ENCODE measurements at places on chromosomes 7 and 10.

GRCh38 chr10:1119501-1119900 lies 63.3 kb downstream of the WDR37 start:
- DNase-seq, result no peak

DNA sequence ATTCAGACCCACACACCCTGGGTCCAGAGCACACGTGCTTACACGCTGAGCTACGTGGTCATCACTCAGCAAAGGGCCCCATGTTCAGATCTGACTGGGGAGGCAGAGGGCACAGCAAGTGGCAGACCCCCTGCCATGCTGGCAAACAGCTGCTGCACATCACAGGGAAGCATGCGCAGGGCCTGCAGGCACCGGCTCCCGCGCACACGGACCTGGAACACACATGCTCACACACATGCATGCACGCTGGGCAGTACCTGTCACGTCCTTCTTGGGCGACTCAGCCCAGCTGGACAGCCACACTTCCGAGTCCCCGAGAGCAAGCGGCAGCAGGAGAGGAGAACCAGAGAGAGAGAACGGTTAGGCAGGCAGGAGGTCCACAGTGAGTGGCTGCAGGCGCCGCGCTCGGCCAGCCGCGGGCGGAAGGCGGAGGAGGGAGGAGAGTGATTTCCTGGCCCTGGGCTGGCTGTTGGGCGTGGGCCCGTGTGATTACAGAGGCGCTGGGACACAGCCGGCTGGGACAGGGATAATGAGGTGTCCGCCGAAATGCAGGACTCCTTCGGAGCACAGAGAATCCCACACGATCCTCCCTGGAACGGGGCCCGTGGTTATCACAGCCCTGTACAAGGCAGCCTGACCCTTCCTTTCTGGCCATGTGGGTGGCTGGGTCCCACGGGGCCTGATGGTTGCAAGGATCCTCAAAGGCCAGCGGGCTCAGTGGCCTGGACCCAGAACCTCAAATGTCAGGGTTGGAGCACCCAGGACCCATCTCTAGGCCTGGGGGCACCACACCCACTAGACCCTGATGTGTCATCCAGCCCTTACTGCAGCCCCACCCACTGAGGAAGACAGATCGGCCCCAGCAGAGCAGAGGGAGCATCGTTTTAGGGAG lies 175.1 kb downstream of the NEURL1 start:
- peak; percentile 74 for DNase-seq

GRCh38 chr7:40230101-40230500 lies 95.3 kb downstream of the SUGCT start:
- no peak for DNase-seq

GRCh38 chr10:14074062-14074884 lies 256.5 kb downstream of the FRMD4A start:
- DNase-seq, result peak; percentile 83

- no peak for DNase-seq
These were observed 63.6 kb downstream of the PDIA4 start for GRCh38 chr7:148964483-148965267.

GRCh38 chr10:66941491-66941890 lies 15.7 kb downstream of the LRRTM3 start:
- DNase-seq, result no peak

DNA sequence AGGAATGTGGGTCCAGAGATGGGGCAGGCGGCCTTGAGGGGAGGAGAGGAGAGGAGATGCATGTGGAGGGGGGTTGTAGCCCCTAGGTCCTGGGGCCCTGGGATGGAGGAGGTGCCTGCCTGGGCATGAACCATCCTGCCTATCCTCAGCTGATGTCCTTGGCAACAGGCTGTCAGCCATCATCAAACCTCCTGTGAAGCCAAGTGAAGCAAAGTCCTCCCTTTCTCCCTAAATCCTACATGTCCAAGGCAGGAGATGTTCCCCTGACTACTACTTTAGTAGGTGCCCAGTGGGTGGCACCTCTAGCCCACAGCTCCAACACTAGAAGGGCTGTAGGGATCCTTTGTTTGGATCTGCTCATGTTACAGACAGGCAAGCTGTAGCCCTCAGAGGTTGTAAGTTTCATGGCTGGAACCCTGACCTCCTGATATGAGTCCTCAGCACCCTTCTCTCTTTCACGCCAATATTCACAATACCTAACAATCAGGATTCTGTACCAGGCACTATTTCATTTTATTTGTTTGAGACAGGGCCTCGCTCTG lies 66.6 kb upstream of the SYPL1 start:
- DNase-seq, result no peak

Data from lower lobe of right lung (tissue), 2 donors.